ENCODE measurements at places on chromosomes 2 and 18. TPM values are rescaled to one million over a fixed set of nuclear protein-coding genes. Genes with fewer than 3 reads are reported as not detected.

GRCh38 chr2:46383784-46384456 is 86.7 kb downstream of the EPAS1 start:
- no peak for DNase-seq

GRCh38 chr18:42508683-42509296 is 553.8 kb downstream of the PIK3C3 start:
- DNase-seq: no peak

The GALR1 gene
- not detected for total RNA-seq

DNA sequence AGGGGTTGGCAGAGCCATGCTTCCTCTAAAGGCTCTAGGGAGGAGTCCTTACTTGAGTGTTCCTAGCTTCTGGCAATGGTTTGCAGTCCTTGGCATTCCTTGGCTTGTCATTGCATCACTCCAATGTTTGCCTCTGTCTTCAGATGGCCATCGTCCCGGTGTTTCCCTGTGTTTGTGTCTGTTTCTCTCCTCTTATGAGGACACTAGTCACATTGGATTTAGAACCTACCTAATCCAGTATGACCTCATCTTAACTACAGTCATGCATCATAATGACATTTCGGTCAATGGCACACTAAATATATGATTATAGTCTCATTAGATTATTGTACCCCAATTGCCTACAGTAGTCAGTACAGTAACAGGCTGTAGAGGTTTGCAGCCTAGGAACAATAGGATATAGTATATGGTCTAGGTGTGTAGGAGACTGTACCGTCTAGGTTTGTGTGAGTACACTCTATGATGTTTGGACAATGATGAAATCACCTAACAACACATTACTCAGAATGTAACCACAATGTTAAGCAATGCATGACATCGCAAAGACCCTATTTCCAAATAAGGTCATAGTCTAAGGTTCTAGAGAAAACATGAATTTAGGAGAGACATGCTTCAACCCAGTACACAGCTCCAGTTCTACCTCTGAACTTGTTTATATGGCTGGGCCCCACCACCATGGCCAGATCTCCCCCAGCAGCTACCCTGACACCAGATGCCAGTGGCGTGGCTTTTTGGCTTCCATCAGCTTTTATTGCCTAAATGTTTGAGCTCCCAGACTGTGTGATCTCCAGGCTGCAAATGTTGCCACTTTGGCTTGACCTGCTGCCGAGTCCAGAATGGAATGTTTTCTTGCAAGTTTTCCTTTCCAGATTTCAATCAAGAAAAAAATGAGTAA is 22.1 kb downstream of the SRD5A2 start:
- DNase-seq: peak; percentile 87

GRCh38 chr2:19070886-19071285 is 287.5 kb downstream of the OSR1 start:
- DNase-seq: no peak

- no peak for DNase-seq
These were observed 58.2 kb downstream of the ACKR3 start for GRCh38 chr2:236627841-236628240.

DNA sequence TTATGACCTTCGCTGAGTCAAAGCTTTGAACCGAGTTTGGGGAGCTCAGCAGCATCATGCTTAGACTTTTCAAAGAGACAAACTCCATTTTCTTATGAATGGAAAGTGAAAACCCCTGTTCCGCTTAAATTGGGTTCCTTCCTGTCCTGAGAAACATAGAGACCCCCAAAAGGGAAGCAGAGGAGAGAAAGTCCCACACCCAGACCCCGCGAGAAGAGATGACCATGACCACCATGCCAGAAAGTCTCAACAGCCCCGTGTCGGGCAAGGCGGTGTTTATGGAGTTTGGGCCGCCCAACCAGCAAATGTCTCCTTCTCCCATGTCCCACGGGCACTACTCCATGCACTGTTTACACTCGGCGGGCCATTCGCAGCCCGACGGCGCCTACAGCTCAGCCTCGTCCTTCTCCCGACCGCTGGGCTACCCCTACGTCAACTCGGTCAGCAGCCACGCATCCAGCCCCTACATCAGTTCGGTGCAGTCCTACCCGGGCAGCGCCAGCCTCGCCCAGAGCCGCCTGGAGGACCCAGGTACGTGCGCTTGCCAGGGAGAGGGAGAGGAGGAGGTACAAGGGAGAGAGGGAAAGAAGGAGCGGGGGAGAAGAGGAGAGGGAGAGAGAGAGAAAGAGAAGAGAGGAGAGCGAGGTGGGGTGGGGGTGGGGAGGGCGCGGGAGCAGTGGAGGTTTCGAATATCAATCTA is at the start of gene DLX1:
DLX1 (plus strand) TSS at position 48 of the 700 bp plus-strand sequence; CDS start at position 219, 171 bp downstream.
- no peak for DNase-seq

DNA sequence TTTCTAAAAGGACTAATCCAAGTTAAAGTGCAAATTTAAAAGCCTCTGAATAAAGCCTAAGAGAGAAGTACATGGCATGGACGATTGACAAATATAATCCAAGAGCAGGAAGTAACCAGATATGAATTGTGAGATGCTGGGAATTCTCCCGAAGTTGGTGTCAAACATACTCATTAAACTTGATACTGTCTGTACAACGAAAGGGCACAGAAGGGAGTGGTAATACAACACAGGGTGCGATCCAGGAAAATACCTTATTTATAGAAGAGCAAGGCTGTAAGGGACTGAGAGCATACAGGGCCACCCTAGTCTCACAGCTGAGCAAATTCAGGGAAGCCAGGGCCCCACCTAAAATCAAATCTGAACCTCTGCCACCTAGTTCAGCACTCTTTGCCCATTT is 41.6 kb downstream of the SEMA4F start:
- no peak for DNase-seq

DNA sequence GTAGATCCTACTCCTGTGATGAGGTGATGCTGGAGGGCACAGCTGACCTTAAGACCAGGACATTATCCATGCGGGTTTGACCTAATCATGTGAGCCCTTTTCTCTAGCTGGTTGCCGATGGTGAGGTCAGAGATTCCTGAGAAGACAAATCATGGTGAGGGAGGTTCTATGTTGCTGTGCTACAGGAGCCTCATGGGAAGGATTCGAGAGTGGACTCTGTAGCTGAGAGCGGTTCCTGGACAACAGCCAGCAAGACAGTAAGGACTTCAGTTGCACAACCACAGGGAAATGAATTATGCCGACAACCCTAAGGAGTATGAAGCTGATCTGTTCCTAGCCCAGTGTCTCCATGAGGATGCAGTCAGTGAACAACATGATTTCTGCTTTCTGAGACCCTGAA is 80.4 kb downstream of the EPB41L3 start:
- no peak for DNase-seq

GRCh38 chr2:4214444-4215205 is 511.2 kb downstream of the DCDC2C start:
- no peak for DNase-seq

DNA sequence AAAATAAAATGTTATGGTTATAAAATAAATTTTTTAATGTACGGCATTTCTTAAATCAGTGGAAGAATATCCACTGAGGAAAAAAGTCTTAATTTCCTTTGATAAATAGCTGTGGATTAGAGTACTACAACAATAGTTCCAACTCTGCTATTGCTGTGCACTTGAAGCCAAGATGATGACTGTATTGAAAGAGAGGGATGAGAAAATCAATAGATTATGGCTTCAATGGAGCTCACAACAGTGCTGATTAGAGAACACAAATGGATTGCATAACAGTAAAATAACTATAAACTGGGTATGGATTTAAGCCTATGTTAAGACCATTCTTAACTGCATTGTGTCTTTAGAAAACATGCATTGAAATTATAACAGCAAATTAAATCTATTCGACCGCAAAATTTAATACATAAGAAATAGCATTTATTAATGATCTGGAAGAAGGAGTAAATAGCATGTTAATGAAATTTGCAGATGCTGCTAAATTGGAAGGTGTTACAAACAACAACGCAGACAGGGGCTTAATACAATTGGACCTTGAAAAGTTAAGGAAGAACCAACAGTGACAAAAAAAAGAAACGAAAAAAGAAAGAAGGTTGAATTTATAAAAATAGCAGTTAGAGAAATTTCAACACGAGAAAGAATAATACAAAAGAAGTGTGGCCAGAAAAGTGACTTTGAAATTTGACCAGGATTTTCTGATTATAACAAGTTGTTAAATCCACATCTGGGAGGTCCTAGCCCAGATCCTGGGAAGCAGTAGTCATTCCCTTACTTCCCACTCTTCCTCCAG is 8.6 kb upstream of the MAP3K20 start:
- no peak for DNase-seq

DNA sequence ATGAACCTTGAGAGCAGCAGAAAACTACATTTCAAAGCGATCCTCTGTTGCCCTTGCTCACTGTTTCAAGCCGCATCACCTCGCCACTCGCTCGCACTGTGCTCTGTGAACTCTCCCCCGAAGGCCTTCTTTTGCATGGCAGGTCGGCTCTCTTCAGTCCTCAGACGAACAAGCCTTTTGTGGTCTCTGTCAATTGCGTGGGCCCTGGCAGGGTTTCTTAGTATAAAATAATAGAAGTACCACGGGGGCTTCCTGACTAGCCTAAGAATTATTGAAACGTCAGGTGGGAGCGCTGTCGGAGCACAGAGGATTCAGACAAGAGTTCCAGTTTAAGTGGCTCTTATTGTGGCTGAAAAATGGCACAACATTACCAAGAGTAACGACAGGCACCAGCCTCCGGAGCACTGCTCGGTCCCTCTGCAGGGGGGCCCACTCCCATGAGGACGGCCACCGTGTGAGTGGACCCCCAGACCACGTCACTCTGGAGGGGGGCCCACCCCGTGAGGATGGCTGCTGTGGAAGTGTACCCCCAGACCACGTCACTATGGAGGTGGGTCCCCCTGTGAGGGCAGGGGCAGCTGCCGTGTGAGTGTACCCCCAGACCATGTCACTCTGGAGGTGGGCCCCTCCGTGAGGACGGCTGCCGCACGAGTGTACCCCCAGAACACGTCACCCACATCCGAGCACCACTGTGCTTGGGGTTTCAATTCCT is 237.7 kb downstream of the HDAC4 start:
- DNase-seq: no peak

DNA sequence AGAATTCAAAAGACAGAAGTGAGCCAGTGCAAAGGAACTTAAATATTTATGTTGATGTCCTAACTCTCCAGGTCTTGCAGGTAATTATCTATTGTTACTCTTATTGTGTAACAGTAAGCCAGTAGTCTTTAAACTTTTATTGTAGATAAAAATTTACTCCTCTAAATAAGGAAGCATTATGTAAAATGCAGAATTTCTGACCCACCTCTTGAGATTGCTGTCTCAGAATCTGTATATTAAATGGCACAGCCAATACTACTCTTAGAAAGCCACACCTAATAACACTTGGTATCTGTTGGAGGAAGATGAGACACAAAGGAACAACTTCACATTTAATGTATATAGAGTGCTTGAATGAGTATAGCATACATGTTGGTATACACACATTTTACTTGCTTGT is 613.5 kb upstream of the ZNF804A start:
- DNase-seq: no peak

GRCh38 chr2:236114959-236115358 is 53.2 kb downstream of the GBX2 start:
- DNase-seq: no peak

- DNase-seq: peak; percentile 23
These were observed 854 bp upstream of the MYO1B start for GRCh38 chr2:191244350-191244749.

The MFSD2B gene
- total RNA-seq: under 0.01 TPM

DNA sequence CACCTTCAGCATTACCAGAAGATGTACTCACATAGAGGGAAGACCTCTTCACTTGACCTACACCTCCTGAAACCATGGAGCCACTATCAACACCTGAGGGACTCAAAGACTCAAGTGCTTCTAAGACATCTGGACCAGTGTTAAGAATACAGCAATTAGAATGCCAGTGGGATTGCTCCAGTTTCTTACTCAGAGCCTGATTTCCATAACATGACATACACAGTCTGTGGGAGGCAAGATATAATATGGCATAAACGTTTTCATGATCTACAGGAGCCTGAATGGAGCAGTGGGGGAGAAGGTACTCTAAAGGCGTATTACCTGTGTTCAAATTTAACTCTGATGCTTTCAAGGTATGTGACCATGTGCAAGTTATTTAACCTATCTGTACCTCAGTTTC is 57.2 kb downstream of the ZNF385B start:
- DNase-seq: no peak

- no peak for DNase-seq
These were observed 86.4 kb upstream of the KLHL29 start for GRCh38 chr2:23298551-23298950.

GRCh38 chr18:55214969-55215368 is 255.7 kb upstream of the CCDC68 start:
- DNase-seq: no peak

- peak; percentile 25 for DNase-seq
These were observed 713 bp downstream of the ATOH8 start for GRCh38 chr2:85754313-85755095.

The LYPD6 gene
- not detected for total RNA-seq

- peak; percentile 20 for DNase-seq
These were observed 240.4 kb downstream of the PRKCE start for GRCh38 chr2:45891719-45892424.

DNA sequence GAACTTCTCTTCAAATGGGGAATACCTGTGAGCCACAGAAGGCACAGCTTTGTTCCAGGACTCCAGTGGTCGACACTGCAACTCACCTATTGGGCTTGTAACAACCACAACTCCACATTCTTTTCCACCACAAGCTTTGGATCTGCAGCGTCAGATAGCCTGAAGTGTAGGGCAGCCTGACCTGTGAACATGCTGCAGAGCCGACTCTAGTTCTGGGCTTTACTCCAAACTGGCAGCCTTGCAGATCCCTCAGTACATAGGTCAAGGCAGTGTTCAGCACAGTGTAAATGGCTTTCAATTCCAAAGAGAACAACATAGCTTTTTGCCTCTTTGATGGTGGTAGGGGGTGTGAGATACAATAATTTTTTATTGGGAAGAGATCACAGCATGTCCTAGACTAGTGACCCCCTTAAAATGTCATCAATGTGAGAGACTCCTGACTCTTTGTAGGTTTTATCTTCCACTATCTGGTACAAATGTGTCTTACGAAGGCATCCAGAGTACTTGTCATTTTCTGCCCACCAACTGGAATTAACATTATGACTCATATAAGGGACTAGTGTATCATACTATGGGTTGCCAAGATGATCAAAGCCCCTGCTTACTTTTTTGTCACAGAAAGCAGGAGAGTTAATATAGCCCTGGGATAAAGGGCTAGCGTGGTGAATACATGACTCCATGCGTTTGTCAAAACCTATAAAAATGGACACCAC is 149.8 kb downstream of the COPS8 start:
- peak; percentile 72 for DNase-seq

- no peak for DNase-seq
These were observed 48.6 kb downstream of the LAMA1 start for GRCh38 chr18:7068871-7069590.
